ENCODE measurements at places on chromosomes 7 and 10.

DNA sequence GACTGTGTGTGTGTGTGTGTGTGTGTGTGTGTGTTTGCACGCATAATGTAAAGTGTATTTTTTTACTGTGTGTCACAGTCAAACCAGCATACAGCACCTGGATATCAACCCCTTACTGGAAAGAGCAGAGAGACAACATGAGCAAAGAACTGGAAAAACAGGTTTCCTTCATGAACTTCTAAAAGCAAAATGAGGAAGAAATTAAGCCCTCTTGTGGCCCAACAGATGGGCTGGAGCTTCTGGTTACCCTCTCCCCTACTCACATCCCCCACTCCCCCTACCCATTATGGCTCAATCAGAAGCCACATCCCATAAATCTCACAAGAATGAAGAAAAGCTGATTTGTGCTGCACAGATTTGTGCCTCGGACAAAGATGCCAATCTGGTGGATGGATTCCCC, 36.2 kb downstream of the PDE1C start:
- DNase-seq: peak; percentile 67

DNA sequence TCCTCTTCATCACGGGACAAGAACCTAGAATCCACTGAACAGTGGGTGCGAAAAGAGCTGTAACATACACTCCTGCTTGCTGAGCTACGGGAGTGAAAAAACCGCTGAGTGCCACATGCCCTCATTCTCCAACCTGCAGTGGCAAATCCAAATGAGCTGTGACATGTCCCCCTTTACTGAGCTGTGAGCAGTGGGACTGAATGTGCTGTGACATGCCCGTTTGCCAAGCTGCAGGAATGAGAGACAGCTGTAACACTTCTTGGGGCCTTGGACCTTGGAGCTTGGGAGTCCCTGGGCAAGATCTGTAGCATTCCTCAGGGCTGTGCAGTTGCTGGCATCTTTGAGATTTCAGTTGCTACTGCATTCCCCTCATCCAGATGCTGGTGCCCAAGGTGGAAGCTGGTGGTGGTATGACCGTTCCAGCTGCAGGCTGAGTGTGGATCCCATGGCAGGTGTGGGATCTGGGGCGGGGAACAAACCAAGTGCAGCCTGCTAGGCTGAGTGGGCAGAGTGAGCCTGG, 85.0 kb downstream of the TMEM106B start:
- no peak for DNase-seq

DNA sequence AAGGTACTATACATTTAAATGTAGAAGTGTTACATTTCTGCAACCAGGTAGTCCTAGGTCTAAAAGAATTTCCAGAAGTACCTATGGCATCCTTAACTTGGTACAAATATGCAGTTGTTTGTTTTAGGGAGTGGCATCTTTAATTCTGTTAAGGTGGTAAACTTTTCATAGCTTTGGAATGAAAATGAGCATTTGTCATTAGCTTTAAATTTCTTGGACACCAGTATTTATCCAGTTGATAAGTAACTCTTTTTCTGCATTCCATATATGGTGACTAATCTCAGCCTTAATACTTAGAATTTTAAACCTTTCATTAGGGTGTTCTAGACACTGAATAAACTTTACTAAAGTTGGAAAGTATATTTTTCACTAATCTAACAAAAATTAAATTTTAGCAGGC, 10.8 kb downstream of the SLF2 start:
- no peak for DNase-seq

DNA sequence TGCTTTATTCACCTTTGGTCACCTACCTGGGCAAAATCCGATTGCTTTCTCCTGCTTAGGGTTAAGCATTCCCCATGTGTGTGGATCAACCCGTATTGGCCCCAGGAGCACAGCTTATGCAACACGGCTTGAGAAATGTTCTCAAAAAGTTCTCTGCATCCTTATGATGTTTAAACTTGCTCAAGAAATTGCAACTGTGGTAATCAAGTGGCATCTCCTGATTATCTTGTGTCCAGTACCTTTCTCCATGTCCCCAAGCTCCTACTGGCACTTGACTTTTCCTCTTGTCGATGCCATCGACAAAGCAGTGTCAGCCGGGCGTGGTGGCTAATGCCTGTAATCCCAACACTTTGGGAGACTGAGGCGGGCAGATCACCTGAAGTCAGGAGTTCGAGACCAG, 4.7 kb upstream of the PKD2L1 start:
- DNase-seq: no peak

DNA sequence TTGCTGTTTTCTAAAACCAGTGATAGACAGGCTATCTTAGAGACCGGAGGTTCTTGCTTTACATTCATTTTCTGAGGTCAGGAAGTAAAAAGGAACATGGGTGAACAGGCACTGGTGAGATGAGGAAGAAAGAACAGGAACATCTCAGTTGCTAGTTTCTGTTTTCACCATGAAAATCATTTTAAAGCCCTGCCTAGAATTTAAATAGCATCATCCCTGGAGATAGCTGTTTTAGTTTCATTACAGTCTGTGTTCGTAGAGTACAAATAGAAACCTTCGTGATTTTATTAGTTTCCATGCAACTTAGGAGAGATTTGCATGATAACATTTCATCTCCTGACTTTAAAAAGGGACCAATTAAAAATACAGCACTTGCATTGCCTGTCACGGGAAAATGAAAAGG, 14.7 kb downstream of the KCNMA1 start:
- DNase-seq: no peak

- peak; percentile 61 for DNase-seq
Measured at GRCh38 chr7:29564496-29565223, 1.0 kb downstream of the PRR15 start.

DNA sequence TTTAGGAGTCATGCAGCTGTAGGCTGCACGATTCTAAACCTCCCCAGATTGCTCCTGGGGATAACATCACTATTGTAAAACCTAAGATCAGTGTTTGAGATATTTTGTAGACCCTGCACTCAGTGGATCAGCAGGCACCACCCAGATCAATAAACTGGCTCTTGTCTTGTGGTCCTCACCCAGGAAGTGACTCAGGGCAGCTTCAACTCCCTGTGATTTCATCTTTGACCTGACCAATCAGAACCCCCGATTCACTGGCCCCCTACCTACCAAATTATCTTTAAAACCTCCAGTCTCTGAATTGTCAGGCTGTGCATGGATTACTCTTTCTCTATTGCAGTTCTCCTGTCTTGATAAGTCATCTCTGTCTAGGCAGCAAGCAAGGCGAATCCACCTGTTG, 25.7 kb downstream of the ARL5B start:
- no peak for DNase-seq

DNA sequence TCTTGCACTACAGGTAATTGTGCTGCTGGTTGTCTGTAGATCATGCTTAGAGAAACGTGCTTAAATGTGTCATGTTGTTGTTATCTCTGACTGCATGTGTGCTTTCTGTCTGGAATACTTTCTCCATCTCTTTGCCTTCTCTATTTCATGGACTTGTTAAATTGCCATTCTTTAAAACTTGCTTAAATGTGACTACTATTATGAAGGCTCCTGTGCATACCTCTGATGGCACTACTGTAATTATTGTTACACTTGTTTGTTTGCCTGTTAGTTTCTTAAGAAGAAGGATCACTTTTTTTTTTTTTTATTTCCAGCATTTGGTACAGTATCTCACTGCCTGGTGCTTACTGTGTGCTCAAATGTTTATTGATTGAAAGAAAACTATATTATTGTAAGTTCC, 41.6 kb downstream of the KMT2E start:
- no peak for DNase-seq

- DNase-seq: no peak
Measured at GRCh38 chr7:55573234-55573900, 1.1 kb upstream of the VOPP1 start.

DNA sequence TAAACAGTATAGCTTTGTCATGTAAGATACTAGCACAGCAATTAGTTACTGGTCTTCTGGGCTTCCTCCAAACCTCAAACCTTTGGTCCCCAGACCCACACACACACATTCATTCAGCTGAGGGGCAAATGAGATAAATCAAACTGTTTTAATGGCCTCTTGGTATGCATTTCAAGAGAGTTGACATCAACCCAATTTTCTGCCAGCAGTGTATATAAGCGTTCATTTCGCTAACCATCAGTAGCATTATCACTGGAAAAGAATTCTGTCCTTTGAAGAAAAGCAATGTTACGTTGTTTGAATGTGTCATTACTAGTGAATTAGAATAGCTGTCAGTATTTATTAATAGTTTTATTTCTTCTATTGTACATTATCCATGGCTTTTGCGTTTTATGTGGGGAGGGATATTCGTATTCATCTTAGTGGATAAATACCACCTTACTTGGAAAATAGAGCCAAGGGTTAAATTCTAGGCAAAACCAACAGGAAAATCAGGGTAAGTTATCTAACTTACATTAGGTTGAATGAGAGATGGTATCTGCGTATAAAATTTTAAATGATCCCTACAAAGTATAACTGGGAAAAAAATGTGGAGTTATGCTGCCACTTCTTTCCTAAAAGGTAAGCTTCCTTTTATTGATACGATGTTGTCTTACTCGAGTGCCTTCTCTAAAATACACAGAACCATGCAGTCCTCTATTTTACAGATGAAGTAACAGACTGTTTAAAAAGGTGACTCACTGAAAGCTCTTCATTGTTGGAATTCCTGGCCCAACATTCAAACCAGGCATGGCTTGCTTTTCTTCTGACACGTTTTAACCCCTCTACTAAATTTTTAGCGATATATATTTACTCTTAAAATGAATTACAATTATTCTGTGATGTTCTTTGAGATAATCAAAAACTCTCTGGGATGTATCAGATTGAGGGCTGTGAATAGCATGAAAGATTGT, 2.0 kb upstream of the ZMYND11 start:
- no peak for DNase-seq

GRCh38 chr7:66443946-66444345, 184.7 kb upstream of the KCTD7 start:
- no peak for DNase-seq

GRCh38 chr7:130095812-130096211, 25.5 kb downstream of the KLHDC10 start:
- DNase-seq: no peak

DNA sequence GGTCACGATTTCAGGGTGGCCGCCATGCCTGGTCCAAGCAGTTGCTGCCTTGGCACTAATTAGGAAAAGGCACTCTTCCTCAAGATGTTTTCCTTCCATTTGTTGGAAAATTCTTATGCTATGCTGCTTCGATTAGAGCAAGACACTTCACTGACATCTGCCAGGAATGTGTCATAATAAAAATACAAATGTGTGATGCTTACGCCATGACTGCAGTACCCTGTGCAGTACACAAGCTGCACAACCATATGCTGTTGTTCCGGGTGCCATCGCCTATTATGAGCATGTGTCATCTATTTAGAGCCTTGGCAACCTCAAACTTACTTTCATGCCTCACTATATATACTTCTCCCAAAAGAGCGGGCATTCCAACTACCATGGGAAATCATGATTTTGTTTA, 14.9 kb upstream of the MPP7 start:
- no peak for DNase-seq

- DNase-seq: no peak
Measured at GRCh38 chr10:18616337-18616736, 35.0 kb downstream of the NSUN6 start.

- DNase-seq: no peak
Measured at GRCh38 chr7:117597755-117598154, 117.9 kb downstream of the CFTR start.

DNA sequence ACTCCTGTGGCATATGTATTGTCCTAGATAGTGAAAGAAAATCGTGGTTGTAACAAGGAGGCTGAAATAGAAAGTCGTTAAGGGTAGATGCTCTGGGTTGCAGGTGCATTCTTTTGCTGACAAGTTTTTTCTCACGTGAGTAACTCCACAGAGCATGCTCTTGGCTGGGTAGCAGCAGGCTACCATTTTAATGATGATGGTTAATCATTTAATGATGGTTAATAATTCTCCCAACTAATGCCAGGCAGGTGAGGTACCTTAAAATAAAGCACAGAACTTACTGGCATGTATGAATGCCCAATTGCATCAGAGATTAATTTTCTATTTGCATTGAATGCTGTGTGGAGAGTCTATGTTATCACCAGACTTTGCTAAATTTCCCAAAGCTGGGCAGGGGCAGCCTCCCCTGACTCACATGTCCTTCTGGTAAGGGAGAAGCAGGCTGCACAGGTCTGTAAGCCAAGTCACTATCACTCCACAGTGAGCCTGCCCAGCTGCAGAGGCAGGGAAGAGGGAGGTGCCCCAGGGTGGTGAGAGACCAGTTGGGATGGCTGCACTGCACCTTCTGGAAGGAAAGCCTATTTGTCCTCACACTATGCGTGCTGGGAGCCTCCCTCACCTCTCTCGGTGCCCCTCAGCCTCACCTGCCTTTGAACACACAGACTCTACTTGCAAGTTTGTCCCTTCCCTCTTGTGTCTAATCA, 287.0 kb upstream of the IGFBP3 start:
- no peak for DNase-seq

DNA sequence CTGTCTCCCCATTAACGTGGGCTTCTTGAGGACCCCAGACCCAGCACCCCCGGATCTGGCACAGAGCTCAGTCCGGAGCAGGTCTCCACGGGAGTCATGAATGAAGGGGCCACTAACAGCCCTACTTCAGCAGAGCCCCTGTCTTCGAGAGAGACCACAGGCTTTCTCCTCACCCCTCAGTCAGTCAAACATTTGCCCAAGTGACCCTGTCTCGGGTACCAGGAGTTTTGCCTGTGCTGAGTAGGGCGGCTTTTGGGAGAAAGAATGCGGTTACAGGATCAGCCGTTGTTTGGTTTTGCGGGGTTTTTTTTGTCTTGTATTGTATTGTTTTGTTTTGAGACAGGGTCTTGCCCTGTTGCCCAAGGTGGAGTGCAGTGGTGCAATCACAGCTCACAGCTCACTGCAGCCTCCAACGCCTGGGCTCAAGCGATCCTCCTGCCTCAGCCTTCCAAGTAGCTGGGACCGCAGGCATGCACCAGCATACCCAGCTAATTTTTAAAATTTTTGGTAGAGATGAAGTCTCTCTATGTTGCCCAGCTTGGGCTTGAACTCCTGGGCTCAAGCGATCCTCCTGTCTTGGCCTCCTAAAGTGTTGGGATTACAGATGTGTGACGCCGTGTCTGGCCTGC, 16.5 kb downstream of the ADAP1 start:
- no peak for DNase-seq

GRCh38 chr10:11646450-11646849, 35.0 kb upstream of the USP6NL start:
- DNase-seq: no peak

DNA sequence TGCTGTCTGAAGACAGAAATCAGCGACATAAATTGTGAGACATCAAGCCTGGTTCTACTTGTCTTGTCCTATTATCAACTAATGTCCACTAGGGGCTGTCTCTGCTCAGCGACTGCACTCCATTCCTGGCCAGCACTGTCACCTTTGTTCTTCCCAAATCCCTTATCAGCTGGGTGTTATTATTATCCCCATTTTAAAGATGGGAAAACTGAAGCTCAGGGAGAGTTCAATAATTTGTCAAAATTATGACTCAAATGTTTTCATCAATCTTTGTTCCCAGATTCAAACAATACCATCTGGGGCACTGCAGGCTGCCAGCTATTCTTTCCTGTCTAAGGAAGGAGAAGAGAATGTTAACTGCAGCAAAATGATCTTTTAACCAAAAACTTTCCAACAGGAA, 431.6 kb upstream of the NFE2L3 start:
- DNase-seq: no peak

Data from NCI-H748 treated with DMSO at 0.1 percent for 48 hours (cell line).